ENCODE measurements at places on chromosomes 5 and 9.

- H3K36me3 ChIP-seq = no peaks in the 10 kb centered on the region
- H3K27me3 ChIP-seq = no peaks in the 10 kb centered on the region
- no peak overlapping the region for H3K27ac ChIP-seq
- peaks cover 5% of the 10 kb centered on the region for H3K4me1 ChIP-seq
- H3K4me3 ChIP-seq = no peak overlapping the region
Measured at GRCh38 chr9:81719972-81720371, 30.6 kb upstream of the TLE1 start.

DNA sequence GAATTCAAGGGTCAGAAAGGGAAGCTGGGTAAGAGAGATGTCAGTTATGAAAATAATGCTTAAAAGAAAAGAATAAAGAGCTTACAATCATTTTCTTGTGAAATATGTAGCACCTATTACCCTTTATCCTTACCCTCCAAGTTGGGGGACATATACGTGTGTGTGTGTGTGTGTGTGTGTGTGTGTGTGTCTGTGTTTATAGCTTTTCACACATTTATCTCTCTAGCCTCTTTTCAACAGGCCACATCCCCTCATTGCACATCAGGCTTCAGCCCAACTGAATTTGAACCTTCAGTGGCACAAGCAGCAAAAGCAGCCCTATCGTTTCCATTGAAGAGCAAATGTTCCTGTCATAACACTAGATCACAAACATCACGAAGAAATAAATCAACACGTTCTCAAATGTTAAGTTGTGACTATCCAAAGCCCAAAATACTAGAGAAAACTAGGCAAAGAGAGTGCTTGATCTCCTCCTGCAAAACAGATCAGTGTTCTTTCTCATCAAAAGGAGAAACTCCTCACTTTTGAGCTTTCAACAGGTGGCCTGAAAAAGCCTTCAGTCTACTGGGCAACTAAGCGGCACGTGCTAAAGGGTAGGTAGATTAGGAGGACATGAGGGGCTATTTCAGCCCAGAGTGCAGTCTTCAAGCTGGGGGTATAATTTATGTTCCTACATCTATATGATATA lies 416.4 kb downstream of the EFNA5 start:
- no peak for DNase-seq
- H3K4me1 ChIP-seq = no peaks in the 10 kb centered on the region
- no peak overlapping the region for H3K27ac ChIP-seq
- H3K4me3 ChIP-seq = no peak overlapping the region
- H3K27me3 ChIP-seq = peaks cover 5% of the 10 kb centered on the region

GRCh38 chr5:160064417-160064810 lies 54.8 kb downstream of the PWWP2A start:
- no peaks in the 10 kb centered on the region for H3K27me3 ChIP-seq
- H3K4me3 ChIP-seq = no peak overlapping the region
- DNase-seq = no peak
- no peaks in the 10 kb centered on the region for H3K4me1 ChIP-seq
- H3K36me3 ChIP-seq = peaks cover 46% of the 10 kb centered on the region

GRCh38 chr9:10443868-10444204 lies 169.0 kb downstream of the PTPRD start:
- no peak overlapping the region for H3K27ac ChIP-seq
- DNase-seq = no peak
- H3K4me1 ChIP-seq = no peaks in the 10 kb centered on the region
- H3K36me3 ChIP-seq = no peaks in the 10 kb centered on the region
- no peaks in the 10 kb centered on the region for H3K27me3 ChIP-seq
- no peak overlapping the region for H3K4me3 ChIP-seq

- H3K27me3 ChIP-seq = peaks cover 23% of the 10 kb centered on the region
- no peak overlapping the region for H3K4me3 ChIP-seq
- no peak overlapping the region for H3K27ac ChIP-seq
- H3K36me3 ChIP-seq = no peaks in the 10 kb centered on the region
- DNase-seq = no peak
- no peaks in the 10 kb centered on the region for H3K4me1 ChIP-seq
Measured at GRCh38 chr9:137982200-137982599, 104.6 kb downstream of the CACNA1B start.

DNA sequence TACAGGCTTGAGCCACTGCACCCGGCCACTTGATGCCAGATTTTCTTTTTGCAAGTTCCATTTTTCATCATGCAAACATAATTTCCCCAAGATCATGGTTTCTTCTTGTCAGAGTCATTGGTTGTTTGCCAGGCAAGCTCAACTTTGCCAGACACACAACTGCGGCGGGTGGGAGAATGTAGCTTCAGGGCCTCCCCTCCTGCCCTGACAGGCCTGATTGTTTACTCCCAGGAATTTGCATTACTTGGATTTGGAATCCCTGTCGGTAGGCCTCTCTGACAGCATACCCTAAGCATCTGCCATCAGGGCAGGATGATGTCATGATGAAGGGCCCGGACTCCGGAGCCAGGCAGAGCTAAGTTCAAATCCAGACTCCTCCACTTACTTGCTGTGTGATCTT lies 15.1 kb downstream of the RPS14 start:
- H3K27ac ChIP-seq = peak overlapping the region; percentile 42
- no peaks in the 10 kb centered on the region for H3K27me3 ChIP-seq
- H3K36me3 ChIP-seq = no peaks in the 10 kb centered on the region
- H3K4me3 ChIP-seq = no peak overlapping the region

- no peak overlapping the region for H3K27ac ChIP-seq
- DNase-seq = no peak
- H3K4me1 ChIP-seq = no peaks in the 10 kb centered on the region
- H3K27me3 ChIP-seq = no peaks in the 10 kb centered on the region
- no peak overlapping the region for H3K4me3 ChIP-seq
Measured at GRCh38 chr5:28421141-28421540, 1382.8 kb upstream of the CDH9 start.

- H3K27me3 ChIP-seq = no peaks in the 10 kb centered on the region
- H3K4me3 ChIP-seq = no peak overlapping the region
- peaks cover 31% of the 10 kb centered on the region for H3K4me1 ChIP-seq
- H3K36me3 ChIP-seq = peaks cover 9% of the 10 kb centered on the region
Measured at GRCh38 chr5:10491673-10492026, 50.0 kb downstream of the ROPN1L start.

DNA sequence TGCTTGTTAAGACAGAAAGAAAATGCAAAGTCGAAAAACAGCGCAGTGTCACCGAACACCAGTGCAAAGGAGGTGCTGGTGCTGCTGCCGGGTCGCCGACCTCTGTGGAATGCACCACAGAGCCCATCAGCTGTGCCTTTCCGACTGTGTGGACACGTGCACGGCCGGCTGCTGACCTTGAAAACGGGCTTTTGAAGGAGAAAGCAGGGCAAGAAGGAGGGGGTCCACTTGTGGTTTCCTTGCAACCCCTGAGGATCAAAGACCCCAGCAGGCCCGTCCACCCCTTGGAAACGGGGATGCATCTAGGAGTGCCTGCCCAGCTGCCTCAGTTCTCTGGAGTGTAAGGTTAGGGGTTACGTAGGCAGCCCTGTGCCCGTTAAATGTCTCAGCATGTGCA lies 6.2 kb upstream of the OLFM1 start:
- no peak overlapping the region for H3K4me3 ChIP-seq
- peaks cover 59% of the 10 kb centered on the region for H3K27me3 ChIP-seq
- no peak for DNase-seq
- H3K27ac ChIP-seq = no peak overlapping the region
- H3K4me1 ChIP-seq = peaks cover 7% of the 10 kb centered on the region

GRCh38 chr9:117835798-117836197 lies 131.6 kb downstream of the TLR4 start:
- DNase-seq = no peak
- peaks cover 5% of the 10 kb centered on the region for H3K27me3 ChIP-seq
- H3K4me1 ChIP-seq = no peaks in the 10 kb centered on the region

GRCh38 chr9:14806941-14807520 lies 84.5 kb upstream of the CER1 start:
- no peaks in the 10 kb centered on the region for H3K27me3 ChIP-seq
- no peaks in the 10 kb centered on the region for H3K4me1 ChIP-seq
- no peak overlapping the region for H3K4me3 ChIP-seq
- H3K36me3 ChIP-seq = no peaks in the 10 kb centered on the region
- no peak for DNase-seq

DNA sequence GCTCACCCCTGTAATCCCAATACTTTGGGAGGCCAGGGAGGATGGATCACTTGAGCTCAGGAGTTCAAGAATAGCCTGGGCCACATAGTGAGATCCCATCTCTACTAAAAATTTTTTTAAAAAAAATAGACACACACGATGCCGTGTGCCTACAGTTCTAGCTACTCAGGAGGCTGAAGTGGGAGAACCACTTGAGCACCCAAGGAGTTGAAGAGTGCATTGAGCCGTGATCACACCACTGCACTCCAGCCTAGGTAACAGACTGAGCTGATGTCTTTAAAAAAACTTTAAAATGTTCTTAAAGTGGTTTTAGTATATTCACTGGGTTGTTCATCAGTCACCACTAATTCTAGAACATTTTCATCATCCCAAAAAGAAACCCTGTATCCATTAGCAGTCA lies 51.9 kb upstream of the RNF38 start:
- H3K4me3 ChIP-seq = no peak overlapping the region
- peaks cover 1% of the 10 kb centered on the region for H3K36me3 ChIP-seq
- no peak overlapping the region for H3K27ac ChIP-seq
- H3K27me3 ChIP-seq = no peaks in the 10 kb centered on the region
- H3K4me1 ChIP-seq = peaks cover 9% of the 10 kb centered on the region

DNA sequence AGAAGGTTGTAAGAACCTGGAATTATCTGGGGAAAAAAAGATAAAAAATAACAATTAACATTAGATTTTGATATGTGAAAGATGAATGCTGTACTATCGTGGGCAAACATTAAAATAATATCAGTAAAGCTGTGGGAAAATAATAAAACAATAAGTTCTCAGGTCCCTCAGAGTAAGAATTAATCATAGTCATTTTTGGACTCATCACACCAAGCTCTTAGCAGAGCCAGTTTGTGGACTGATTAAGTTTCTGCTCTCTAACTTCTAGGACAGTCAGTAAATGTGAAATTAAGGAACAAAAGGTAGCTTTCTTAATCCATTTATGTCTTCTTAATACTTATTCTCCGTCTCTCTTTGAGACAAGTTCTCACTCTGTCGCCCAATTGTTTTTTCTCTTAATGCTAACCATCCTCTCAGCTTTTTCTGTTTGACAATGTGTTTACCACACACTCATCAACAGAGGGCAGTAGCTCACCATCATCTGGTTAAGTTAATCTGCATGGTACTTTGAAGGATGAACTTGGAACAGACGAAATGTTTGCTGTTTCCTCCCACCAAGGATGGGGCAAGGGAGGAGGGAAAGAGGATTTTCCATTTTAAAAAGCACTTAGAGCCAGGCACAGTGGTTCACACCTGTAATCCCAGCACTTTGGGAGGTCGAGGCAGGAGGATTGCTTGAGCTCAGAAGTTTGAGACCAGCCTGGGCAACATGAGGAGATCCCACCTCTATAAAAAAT lies 5.3 kb upstream of the ACO1 start:
- no peak overlapping the region for H3K4me3 ChIP-seq
- peaks cover 19% of the 10 kb centered on the region for H3K4me1 ChIP-seq
- no peaks in the 10 kb centered on the region for H3K36me3 ChIP-seq
- H3K27me3 ChIP-seq = peaks cover 27% of the 10 kb centered on the region

GRCh38 chr9:108033976-108034964 lies 544.7 kb upstream of the KLF4 start:
- peaks cover 17% of the 10 kb centered on the region for H3K27me3 ChIP-seq
- H3K27ac ChIP-seq = no peak overlapping the region
- H3K4me1 ChIP-seq = peaks cover 23% of the 10 kb centered on the region
- peaks cover 28% of the 10 kb centered on the region for H3K36me3 ChIP-seq
- no peak for DNase-seq
- H3K4me3 ChIP-seq = no peak overlapping the region

DNA sequence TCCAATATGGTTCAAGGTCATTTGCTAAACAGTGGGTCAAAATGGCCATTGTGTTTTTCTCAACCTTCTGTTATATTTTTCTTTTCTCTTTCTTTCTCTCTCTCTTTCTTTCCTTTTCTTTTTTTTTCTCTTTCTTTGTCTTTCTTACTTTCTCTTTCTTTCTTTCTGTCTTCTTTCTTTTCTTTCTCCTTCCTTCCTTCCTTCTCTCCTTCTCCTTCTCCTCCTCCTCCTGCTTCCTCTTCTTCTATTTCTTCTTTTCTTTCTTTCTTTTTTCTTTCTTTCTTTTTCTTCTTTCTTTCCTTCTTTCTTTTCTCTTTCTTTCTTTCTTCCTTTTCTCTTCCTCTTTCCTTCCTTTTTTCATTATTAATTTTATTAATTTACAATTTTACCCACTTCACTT lies 619.5 kb downstream of the IRX1 start:
- H3K4me3 ChIP-seq = no peak overlapping the region
- H3K36me3 ChIP-seq = no peaks in the 10 kb centered on the region
- no peak overlapping the region for H3K27ac ChIP-seq
- no peak for DNase-seq

DNA sequence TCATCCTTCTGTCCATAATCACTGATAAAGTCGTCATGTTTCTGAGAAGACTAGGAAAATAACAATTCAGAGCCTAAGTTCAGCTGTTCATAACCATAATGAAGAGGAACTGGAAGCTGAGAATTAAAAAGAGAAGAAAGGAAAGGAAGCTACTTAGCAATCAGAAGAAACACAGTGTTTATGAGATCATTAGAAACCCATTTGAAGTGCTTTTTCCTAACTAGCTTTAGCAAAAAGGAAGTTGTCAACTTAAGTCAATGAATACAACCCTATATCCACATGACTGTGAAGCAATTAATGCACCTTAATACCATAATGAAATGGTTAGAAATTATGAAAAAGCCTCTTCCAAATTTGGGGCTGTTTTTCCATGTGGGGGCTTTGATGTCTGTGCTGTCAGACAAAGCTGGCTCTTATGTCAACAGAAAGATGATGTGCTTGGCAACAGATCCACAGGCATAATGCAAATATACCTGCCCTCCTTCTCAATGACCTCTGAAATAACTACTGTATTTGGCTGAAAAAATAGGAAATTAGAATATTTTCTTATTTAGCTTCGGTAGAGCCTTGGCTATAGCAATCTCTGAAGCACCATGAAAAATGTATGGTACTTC lies 463.5 kb downstream of the RASEF start:
- no peak overlapping the region for H3K27ac ChIP-seq
- H3K4me1 ChIP-seq = peaks cover 7% of the 10 kb centered on the region
- H3K27me3 ChIP-seq = no peaks in the 10 kb centered on the region
- DNase-seq = no peak
- H3K4me3 ChIP-seq = no peak overlapping the region
- H3K36me3 ChIP-seq = no peaks in the 10 kb centered on the region

DNA sequence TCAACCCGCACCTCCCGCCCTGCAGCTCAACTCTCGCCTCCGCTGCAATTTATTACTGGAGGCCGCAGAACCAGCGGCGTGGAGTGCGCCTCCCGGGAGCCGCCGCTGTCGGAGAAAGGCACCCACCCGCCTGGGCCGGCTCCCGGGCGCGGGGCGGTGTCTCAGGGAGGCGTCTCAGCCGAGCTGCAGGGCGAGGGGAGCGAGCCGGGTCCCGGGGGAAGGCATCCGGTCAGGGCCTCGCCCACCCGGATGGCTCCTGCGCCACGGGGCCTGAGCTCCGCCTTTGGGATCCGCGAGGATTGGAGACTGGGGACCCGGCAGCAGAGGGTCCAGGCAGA lies 32.9 kb downstream of the TSPAN17 start:
- no peak overlapping the region for H3K27ac ChIP-seq
- peaks cover 9% of the 10 kb centered on the region for H3K4me1 ChIP-seq
- H3K27me3 ChIP-seq = peaks cover 58% of the 10 kb centered on the region
- no peak overlapping the region for H3K4me3 ChIP-seq
- DNase-seq = no peak
- H3K36me3 ChIP-seq = peaks cover 7% of the 10 kb centered on the region

GRCh38 chr5:126851501-126852011 lies 74.6 kb downstream of the LMNB1 start:
- peaks cover 31% of the 10 kb centered on the region for H3K4me1 ChIP-seq
- H3K36me3 ChIP-seq = peaks cover 30% of the 10 kb centered on the region
- no peak for DNase-seq
- H3K27ac ChIP-seq = no peak overlapping the region
- H3K27me3 ChIP-seq = no peaks in the 10 kb centered on the region
